Spinal cord (tissue), 10 donors: ENCODE measurements at places on chromosomes 2 and 18.
A peak's percentile ranks its signal among the peaks of the same experiment; 100 is the strongest.

DNA sequence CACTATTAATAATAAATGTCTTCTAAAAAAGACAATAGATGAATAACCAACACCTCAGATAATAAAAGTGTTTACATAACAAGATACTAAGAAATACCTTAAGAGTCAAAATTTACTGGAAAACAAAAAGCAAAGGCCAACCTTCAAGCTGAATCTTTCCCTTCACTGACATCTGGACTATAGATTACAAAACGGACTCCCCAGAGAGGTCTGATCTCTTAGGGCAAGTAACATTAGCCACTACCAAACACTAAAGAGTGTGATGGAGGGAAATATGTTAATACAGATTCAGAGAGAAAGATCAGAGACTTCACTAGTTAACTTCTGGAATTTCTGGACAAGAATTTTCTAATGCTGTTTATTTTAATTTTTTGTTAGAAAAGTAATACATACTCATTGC is 13.9 kb downstream of the CLASP1 start:
- no peak for DNase-seq

GRCh38 chr18:3148930-3149535 is 70.7 kb downstream of the MYOM1 start:
- DNase-seq = no peak

DNA sequence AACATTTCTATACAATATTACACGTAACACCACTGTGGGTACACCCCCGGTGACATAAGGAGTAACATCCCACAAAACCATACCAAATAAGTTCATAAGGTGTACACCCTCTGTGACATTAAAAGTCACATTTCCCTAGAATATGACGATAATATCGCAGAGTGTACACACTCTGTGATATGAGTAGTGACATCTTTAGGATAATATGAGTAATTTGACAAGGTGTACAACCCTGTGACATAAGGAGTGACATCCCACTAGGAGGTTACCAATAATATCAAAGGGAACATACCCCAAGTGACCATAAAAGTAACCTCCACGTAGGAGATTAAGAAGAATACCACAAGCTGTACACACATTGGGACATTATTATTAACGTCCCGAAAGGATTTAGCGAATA is 24.0 kb upstream of the TEX261 start:
- DNase-seq = no peak

DNA sequence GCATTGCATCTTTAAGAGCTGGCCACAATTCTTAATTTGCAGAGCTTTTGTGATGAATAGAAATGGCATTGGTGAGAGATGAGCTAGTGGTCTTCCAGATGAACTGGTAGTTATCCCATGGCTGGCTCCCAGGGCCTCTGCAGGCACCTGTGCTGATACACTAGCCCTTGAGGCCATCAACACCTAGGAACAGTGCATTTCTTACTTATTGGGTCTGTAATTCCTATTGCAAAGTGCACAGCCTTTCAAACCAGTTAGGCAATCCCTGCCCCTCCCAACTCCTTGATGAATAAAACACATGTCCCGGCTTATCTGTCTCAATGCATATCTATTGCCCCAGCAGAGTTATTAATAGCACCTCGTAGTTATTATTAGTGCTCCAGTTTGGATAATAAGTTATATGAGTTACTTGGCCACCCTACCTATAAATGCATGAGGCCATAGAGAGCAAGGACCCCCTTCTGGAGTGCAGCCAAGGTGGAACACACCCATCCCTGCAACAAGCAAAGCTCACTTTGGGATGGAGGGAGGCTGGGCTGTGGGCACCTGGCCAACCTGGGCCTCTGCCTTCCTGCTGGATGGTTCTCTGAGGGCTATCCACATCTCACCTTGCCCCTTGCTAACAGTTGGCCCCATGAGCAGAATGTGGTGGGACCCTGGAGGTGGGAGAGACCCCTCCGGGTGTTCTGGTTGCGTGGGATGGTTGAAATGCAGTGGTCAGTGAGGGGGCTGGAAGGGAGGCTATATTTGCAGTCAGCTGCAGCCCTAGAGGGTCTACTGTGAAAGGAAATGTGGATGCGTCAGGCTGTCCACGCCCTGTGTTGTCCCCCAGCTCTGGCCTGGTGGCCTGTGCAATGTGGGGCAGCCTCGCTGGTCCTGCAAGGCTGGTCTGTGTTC is 455.9 kb upstream of the HS6ST1 start:
- DNase-seq = no peak

- DNase-seq = no peak
Observed at GRCh38 chr18:65133610-65134009, 617.2 kb upstream of the CDH7 start.

DNA sequence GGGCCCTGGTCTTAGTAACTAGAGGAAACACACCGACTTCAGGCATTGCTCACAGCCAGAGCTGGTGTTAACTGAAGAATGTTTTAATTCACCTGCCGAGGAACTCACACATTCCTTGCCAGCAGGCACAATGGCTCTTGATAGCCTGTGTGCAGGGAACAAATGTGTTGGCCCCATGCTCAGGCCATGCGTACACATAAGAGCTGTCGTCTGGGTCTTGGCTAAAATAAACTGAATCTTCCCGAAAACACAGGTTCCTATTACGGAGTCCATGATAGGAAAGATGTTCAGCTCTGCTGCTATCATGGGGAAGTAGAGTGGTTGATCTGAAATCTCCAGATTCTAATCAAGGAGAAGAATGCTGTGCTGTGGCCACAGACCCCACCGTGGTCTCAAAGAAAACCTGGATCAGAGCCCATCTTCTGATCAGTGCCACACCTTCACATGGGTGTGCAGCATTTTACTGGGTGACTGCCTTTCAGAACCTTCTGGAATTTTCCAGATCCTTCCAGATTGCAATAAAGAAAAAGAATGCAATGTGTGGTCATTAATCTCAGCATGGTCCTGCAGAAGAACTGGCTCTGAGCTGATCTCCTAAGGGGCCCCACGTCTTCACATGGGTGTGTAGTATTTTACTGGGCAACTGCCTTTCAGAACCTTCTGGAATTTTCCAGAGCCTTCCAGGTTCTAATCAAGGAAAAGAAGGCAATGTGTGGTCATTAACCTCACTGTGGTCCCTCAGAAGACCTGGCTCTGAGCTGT is 17.2 kb downstream of the MBP start:
- DNase-seq = no peak

DNA sequence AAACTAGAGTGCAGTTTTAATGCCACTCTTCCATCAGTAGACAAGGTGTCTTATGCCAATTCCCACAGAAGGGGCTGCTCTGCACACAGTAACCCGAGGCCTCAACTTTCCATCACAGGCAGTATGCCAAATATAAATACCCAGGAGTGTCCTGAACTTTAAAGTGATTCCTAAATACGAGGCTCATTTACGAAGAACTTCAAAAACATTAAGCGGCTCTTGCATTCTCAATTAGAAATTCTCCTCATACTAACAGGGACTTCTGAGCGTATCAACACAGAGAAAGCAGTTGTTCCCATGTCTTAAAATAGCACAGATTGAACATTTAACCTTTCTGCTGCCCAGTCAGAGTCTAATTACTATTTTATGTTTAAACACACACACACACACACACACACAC is 638.6 kb downstream of the ERBB4 start:
- DNase-seq = peak; percentile 23
